ENCODE measurements at places on chromosomes 16 and 17.
A peak's percentile ranks its signal among the peaks of the same experiment; 100 is the strongest.

DNA sequence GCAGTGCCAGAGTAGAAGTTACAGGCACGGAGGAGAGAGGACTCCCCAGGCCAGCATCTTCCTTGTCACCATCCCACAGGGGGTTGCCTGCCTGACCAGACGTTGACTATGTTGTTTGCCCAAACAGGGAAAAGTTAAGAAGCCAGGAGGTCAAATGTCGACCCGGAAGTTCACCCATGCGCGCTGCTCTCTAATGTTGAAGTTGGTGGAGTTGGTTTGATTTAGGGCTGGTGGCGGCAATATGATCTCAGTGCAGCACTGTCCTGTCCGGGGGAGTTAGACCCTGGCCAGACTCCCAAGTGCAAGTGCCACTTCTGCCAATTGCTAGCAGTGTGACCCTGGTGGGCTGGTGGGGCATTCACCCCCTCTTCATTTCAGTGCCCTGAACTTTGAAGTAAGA, 30.4 kb downstream of the RGS9 start:
- no peak for DNase-seq

DNA sequence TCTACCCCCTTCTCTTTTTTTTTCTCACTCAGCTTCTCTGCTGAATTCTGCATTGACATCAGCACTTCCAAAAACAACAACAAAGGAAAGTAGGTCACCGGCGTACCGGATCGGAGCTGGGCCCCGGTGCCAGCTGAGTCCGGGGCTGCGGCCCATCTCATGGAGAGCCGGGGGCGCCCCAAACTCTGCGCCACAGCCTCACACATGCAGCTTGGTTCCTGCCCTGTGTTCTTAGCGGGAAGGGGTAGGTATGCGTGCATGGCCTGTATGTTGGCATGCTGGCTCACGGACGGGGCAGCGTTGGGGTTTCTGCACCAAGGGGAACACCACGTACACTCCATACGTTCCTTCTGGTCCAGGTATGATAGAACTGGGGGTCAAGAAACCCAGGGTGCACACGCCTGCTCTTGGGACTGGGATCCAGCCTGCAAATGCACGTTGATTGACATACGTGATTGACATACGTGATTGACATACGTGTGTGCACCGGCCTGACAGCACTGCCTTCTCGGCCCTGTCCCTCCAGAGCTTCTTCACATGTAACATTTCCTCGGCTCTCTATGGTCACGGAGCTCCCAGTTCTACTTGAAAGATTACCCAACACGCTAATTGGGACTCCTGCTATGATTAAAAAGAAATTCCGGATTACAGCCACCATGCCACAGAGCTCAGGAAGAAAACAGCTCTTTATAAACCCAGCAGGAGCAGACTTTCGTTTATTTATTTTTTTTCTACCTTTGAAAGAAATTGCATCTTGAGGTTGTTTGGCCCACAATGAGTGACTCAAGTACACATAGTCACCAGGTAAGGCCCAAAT, 88.7 kb downstream of the RPA1 start:
- DNase-seq, result no peak

DNA sequence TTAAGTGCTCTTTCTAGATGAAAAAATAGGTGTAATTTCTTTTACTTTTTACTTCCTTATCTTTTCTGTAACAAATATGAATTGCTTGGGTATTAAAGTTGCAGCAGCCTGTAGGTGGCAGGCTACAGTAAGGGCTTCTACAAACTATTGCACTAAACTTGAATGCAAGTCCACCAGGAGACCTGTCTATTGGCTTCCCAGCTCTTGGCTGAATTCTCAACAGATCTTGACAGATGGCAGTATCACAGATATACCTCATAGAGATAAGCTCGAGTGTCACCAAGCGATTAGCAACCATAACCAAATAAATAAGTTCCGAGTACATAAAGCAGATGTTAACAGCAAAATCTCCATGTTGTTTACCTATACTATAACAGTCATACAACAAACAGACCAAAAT, 5.9 kb downstream of the BBS2 start:
- peak; percentile 54 for DNase-seq

- DNase-seq, result no peak
These were observed 6.0 kb downstream of the TBC1D26 start for GRCh38 chr17:15738066-15738465.

GRCh38 chr17:56681561-56682266, 88.2 kb downstream of the NOG start:
- peak; percentile 52 for DNase-seq

DNA sequence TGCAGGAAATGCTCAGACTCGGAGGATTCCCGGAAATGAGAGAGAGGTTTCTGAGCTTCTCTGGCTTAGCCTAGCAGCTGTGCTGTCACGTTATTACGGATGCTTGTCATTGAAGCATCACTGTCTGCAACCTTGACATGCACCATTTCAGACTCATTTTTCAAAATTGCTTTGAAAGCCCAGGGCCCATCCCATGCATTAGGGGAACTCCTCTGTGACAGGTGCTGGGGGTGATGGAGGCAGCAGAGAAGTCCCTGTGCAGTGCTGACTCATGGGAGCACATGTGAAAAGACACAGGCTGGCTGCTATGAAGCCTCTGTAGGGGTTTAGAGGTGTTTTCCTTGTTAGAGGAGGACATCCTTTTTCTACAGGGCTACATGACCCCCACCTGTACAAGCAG, 214.0 kb upstream of the MPHOSPH6 start:
- no peak for DNase-seq

DNA sequence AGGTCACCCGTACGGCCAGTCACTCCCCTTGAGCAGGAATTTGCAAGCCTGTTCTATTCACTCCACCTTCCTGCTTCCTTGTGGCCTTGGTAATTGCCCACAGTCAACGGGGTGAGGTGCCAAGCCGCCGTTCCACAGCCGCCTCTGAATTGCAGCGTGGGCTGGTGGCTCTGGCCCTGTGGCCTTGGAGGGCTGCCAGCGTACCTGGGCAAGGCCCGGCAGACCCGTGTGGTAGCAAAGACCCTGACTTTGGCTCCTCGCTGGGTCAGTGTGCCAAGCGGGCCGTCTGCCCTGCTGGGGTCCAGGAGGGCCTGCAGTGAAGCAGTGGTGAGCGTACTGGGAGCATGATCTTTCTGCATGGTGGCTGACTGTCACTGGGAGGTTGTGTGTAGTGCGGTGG, 3.6 kb downstream of the BANP start:
- DNase-seq, result no peak

DNA sequence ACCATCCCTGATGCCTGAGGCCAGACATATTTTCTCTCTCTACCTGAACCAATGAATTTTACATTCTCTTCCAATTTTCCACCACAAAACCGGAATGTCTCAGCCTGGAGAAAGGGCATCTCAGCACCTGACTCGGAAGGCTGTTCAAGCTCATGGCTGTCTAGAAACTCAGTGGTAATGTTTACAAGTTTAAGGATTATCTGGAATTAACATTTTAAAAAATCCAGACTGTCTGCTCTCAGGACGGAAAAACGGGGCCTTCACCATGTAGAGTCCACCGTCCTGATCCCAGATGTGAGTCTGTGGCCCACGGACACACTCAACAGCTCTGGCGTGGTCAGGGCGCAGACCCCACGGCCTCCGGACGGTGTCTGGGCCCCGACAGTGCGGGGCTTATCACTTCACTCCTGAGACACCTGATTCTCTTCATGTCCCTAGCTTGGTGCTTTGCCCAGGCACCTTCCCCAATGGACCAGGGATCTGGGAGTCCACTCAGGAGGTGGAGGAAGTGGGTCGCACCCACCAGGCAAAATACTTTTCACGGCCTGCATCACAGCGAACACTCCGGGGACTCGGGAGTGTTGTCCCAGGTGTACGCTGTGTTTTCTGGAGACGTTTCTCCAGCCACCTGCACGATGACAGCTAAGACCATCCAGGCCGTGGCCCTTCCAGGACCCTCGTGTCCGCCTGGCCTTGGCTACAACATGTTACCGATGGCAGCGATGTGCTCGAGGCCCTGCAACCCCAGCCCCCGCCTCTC, 101.5 kb downstream of the ZNF778 start:
- no peak for DNase-seq

GRCh38 chr17:61118871-61119270, 280.8 kb upstream of the TBX2 start:
- DNase-seq, result no peak

GRCh38 chr17:31295489-31295871, 1.6 kb downstream of the OMG start:
- no peak for DNase-seq

- no peak for DNase-seq
These were observed 2.0 kb downstream of the HOXB3 start for GRCh38 chr17:48588074-48588415.

GRCh38 chr17:3944485-3945388, 19.5 kb downstream of the ATP2A3 start:
- no peak for DNase-seq

GRCh38 chr17:47087093-47087492, 102.0 kb downstream of the CDC27 start:
- DNase-seq, result no peak

- DNase-seq, result no peak
These were observed 24.7 kb downstream of the DDX42 start for GRCh38 chr17:63798572-63799106.

- no peak for DNase-seq
These were observed 40.8 kb upstream of the CIBAR2 start for GRCh38 chr16:85153046-85153445.

- no peak for DNase-seq
These were observed 53.5 kb downstream of the MARCHF10 start for GRCh38 chr17:62754631-62755030.

Data from Panc1 (cell line).